ENCODE measurements at places on chromosomes 7 and 10.

DNA sequence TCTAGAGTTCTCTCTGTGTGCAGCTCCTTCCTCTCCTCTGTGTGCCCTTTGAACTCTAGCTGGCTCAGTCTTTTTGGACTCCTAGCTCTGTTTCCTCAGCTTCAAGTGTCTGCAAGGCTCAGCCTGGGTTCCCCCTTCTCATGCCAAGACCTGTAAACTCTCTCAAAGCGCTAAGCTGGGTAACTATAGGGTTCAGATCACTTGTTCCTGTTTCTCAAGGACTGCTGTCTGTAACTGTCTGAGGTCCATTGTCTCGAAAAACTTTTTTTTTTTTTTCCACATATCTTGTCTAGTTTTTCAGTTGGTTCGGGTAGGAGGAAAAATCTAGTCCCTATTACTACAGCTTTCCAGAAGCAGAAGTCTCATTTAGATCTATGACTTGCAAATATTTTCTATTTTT, 46.6 kb upstream of the PPP1R17 start:
- DNase-seq: no peak

- no peak for DNase-seq
Measured at GRCh38 chr7:44985900-44986217, 7.0 kb upstream of the MYO1G start.

GRCh38 chr10:114925587-114926586, 12.1 kb upstream of the TRUB1 start:
- no peak for DNase-seq

DNA sequence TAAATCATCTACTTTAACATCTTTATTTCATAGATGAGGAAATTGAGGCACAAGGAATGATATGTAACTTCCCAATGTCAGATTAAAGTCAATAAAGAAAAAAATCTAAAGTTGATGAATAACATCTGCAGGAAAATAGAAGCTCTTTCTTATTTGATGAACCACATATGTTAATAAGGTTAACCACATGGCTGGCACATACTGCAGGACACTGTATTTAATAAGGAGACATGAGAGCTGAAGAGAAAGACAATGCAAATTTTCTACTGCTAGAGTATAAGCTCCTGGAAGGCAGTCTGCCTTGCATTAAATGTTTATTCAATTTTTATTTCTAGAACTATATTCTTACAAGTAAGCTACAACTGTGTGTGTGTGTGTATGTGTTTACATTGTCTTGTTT, 4.4 kb downstream of the RAB11FIP2 start:
- DNase-seq: no peak

DNA sequence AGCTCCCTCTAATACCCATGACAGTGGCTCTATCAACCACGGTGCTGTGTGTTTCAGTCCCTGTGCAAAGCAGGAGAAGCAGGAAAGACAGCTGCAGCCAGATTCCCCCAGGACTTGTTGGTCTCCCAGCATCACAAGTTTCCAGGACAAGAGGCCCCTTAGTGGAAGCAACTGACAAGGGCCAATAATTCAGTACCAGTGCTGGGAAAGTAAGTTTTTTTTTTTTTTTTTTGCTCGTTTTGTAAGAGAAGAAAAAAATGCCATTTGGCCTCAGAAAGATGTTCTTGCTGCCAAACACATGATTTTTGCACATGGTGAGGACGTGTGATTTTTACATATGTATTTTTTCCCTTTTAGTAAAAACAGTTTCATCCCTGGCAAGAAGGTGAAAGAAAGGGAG, 284.2 kb upstream of the ZMIZ1 start:
- DNase-seq: no peak

GRCh38 chr10:6416892-6417512, 163.1 kb downstream of the PRKCQ start:
- no peak for DNase-seq

GRCh38 chr7:75716992-75717626, 21.6 kb downstream of the HIP1 start:
- DNase-seq: no peak

GRCh38 chr7:44454348-44454747, 36.1 kb downstream of the NUDCD3 start:
- DNase-seq: no peak

DNA sequence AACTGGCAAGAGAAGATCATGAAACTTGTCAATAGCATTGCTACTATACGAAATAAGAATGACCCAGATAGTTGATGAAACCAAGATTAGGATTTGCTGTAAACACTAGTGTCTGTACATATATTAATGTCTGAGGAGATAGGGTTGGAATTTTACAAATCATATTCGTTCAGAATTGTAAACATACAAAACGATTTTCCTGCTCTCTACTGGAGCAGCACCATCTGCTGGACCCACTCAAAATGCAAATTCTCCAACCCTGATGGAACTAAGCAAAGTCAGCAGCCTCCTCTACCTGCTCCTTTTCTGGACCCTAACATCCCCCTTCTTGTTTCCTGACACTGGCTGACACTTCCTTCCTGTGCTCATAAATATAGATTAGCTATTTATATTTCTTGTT, 29.4 kb upstream of the SGMS1 start:
- no peak for DNase-seq

DNA sequence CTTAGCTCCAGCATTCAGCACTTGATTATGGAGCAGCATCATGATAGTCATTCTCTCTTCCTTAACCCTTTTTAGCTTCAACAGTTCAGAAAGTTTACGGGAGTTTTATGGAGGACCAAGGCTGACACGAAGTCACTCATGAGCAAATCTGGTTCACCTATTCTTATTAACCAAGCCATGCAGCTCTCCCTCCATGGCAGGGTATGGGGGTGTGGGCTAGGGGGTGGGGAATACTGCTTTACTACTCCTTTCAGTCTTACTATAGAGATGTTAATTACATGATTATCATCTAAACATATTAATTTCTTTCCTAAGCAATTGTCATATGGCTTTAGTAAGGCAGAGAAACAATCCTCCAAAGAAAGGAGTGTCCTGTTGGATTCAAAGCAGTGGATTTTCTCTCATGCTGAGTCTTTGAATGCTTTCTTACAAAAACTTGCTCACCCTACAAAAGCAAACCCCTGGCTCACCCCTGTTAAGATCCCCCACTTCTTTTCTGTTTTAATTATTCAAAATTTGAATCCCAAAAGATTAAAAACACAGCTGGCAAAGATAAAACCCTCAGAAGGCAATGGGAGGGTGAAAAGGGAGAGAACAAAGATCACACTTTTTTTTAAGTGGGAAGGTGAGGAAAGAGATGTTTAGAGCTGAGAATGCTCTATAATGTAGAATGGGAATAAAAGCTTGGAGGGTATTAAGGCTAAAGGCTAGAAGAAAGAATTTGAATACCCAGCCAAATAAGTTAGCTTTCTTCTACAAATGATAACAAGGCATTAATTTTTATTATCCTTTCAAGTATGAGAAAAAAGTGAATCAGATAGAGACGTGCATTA, 46.4 kb upstream of the SEMA3E start:
- DNase-seq: no peak

DNA sequence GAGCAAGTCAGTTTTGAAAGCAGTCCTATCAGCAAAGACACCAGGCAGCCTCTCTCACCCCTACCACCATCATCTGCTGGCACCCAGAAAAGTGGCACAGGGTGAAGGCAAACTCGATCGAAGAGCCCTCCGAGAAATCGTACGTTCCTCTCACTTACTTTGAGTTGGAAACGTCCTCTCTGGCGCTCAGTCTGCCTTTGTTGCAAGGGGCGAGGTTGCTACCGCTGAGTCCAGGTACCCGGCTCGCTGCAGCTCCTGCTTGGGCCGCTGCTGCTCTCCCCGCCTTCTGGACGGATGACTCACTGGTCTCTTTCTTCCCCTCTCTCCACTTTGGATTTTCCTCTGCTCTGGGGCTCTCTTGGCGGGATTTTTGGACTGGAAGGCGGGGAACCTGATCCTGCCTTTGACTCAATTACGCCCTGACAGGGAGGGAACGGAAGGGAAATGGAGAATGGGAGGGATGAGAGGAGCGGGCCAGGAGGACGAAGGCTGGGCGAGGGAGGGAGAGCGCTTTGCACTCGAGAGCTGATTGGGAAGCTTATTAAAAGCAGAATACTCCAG, at the start of gene PTN:
Gene PTN (minus strand): TSS at position 453 of the 561 bp plus-strand sequence. CDS start 88,760 bp downstream, outside the sequence.
- no peak for DNase-seq

GRCh38 chr7:18445916-18446520, 49.5 kb upstream of the HDAC9 start:
- DNase-seq: no peak

- no peak for DNase-seq
Measured at GRCh38 chr10:27188897-27189296, 33.7 kb downstream of the MASTL start.

GRCh38 chr10:47033081-47033480, 121.9 kb downstream of the PTPN20 start:
- no peak for DNase-seq

- DNase-seq: no peak
Measured at GRCh38 chr7:45225948-45226335, 68.4 kb downstream of the RAMP3 start.

DNA sequence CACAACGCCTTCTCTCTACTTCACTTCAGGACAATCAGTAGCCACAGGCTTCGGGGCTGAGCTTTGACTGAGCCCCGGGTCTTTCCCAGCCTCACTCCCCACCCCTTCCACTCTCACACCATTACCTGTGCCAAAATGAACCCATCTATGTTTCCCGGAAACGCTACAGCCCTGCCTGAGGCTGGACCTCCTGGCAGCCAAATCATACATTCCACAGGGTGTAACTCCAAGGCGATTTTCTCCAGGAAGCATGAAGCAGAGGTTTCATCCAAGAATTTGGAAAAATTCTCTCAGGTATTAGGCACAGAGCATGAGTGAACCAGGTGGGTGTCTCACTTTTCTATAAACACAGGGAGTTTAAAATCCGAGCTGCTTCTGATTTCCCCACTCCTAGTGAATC, 286.3 kb downstream of the TNS3 start:
- DNase-seq: no peak

DNA sequence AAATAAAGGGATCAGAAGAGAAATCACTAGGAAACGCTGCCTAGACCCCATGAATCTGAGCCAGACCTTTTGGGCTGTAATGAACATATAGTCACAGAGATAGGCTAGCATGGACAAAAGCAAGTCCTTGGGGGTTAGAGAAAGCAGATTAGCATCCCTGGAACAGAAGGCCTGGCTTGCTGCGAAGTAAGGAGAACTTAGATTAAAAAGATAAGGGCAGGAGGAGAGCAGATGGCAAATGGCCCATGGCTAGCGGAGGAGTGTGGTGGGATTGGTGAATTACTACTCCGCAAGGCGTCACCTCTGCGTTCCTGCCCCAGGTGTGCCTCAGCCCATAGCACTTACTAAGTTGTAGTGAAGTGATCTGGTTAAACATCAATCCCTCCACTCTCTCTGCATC, 92.3 kb upstream of the ZNF438 start:
- DNase-seq: no peak

DNA sequence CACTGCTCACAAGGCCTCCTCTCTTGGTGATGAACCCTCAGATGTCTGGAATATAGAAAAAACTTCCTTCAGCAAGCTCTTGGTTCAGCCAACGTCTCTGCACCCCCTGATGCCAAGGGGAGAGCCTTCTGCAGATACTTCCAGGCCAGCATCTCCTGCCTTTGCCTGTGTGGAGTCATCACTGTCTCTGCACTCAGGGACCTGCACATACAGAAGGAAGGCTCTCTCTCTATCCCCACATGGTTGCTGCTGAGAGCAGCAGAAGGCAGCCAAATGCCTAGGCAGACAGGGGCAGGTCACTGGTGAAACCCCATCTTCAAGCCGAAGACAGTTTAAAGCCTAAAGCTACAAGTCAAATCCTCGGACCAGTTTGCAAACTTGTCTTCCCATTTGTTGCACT, 137.6 kb downstream of the WDR11 start:
- no peak for DNase-seq

DNA sequence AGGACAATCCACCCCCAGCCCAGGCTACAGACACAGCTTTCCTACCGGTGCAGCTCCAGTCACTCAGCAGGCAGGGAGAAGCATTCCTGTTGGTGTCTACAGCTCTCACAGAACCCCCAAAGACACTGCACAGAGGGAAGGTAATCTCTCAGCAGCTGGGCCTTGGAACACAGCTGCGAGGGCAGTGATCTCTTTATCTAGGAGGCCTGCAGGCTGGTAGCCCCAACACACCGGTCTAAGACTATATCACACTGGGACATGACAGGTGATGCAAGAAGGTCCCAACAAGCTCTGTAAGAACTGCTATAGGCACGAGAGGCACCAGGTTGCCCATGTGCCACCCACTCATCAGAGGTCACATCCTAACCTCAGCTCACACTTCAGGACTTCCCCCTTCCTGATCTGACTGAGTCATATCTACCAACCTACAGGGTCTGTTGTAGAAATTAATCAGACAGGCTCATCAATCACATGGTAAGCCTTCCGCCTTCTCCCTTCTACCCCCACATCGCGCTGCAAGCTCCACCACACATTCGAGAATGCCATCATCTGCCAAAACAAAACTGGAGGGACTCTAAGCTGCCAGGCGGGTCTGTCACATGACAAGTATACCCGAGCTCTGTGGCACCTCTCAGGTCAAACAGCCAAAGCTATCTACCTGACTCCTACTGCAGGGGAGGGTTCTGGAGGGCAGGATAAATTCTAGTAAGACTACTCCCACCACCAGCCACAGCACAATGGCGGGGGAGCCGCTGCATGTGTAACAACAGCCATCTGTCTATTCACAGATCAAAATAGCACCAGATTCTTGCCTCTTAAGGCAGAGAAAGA, 26.1 kb downstream of the FAM53B start:
- peak; percentile 68 for DNase-seq

DNA sequence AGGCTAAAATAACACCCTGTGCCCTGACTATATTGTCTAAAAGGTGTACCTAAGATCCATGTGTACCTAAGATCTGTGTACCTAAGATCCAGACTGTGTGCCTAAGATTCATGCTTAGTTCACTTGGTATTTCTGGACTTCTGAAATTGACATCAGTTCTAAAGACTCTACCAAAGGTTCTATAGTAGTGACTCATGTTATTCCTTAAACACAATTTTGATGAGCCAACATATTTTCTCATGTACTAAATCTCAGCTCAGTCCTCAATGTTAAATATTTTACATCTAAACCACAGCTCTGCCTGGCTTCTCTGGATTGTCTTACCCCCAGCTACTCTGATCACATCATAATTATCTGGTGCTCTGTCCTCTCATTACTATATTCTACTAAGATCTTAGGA, 802.3 kb upstream of the SORCS1 start:
- no peak for DNase-seq

DNA sequence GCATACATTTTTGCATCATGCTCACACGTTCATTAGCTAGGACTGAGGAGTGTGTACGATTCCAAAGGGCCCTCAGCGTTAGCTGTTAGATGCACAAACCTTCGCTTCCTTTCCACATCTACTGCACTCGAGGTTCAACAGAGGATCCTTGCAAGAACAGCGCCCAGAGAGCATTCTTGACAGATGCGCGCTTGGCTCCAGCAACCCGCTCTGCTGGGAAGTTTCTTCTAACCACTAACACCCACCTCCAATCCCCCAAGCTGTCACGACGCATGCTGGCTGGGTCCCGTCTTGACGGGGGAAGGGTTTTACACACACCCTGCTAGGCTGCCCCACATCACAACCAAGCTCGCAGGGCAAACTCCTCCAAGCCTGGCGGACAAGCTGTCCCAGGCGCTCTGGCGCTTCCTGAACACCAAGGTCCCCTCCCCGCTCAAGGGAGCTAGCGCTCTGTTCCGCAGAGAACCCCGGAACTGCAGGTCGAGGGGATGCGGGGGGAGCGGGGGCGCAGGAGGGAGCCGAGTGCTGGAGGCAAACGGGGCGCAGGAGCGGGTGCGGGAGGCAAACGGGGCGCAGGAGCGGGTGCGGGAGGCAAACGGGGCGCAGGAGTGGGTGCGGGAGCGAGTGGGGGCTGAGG, 653 bp upstream of the ADRB1 start:
- no peak for DNase-seq

Data from CD4-positive, alpha-beta T cell (primary cell).